ENCODE measurements at places on chromosomes 1 and 21.

GRCh38 chr1:38500352-38500751, 359.2 kb downstream of the RRAGC start:
- DNase-seq, result no peak

- no peak for DNase-seq
These were observed 53.3 kb upstream of the POGK start for GRCh38 chr1:166785987-166786386.

GRCh38 chr1:33527934-33528333, 55.5 kb downstream of the ZSCAN20 start:
- DNase-seq, result no peak

DNA sequence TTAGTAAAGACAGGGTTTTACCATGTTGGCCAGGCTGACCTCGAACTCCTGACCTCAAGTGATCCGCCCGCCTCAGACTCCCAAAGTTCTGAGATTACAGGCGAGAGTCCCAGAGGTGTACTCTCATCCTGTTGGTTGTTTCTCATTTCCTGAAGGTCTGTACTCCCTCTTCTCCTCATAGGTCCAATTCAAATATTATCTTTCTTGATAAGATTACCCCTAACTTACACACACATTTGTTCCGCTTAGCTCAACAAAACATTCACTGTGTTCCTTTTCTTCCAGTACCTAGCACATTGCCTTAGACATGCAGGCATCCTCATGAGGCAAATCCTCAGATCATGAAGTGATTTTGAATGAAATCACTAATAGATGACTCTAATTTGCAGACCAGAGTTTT, 72.4 kb upstream of the SSX2IP start:
- no peak for DNase-seq

- no peak for DNase-seq
These were observed 15.3 kb downstream of the ZBTB7B start for GRCh38 chr1:155017946-155018316.

DNA sequence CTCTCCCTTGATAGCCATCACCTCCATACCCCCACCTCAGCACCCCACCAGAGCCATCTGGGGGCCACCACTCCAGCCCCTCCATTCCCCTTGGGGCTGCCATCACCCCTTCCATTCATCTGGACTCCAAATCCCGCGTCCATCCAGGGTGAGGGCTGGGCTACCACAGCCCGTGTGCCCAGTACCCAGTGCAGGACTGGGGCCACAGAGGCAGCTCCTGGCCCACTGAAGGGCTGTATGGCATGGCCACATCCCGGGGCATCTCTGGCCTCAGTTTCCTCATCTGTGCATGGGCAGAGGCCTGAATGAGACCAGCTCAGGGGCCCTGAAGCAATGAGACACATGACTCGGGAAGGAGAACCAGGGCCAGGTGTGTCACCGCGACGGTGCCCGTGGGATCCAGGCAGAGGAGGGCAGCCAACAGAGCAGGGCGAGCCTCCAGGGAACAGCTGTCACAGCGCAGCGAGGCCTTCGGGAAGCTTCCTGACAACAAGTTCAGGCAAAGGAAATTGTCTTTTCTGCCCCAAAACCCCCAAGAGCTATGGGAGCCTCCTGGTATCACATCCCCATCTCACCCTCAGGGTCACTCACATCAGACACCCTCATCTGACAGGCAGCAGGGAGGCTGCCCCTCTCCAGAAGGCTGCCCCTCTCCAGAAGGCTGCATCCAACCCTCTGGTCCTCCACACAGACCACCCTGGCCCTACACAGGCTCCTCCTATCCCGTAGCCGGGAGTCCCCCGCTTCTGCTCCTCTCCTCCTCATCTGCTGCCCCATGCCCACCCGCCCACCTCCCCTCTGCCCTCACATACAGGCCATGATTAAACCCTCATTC, 76.3 kb downstream of the MEGF6 start:
- DNase-seq, result no peak

GRCh38 chr1:242089911-242090310, 91.0 kb upstream of the MAP1LC3C start:
- no peak for DNase-seq

GRCh38 chr1:109704173-109704572, 7.9 kb upstream of the GSTM5 start:
- DNase-seq, result no peak

GRCh38 chr1:20742671-20743070, 10.2 kb upstream of the SH2D5 start:
- DNase-seq, result no peak

- no peak for DNase-seq
These were observed 33.6 kb downstream of the DISC1 start for GRCh38 chr1:231660198-231660597.

Data from kidney capillary endothelial cell (primary cell).